ENCODE measurements at places on chromosomes 3 and 15.

GRCh38 chr3:186785495-186786018, 2.2 kb downstream of the EIF4A2 start:
- no peak for DNase-seq

- no peak for DNase-seq
These were observed 36.5 kb upstream of the DENND4A start for GRCh38 chr15:65828585-65828984.

GRCh38 chr15:61018083-61018482, 211.0 kb downstream of the RORA start:
- DNase-seq = no peak

DNA sequence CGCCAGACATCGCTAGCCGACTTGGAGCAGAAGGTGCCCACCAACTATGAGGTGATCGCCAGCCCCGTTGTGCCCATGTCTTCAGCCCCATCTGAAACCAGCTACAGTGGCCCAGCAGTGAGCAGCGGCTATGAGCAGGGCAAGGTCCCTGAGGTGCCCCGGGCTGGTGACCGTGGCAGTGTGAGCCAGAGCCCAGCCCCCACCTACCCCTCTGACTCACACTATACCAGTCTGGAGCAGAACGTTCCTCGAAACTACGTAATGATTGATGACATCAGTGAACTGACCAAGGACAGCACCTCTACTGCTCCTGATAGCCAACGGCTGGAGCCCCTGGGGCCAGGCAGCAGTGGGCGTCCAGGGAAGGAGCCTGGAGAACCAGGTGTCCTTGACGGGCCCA, 12.9 kb upstream of the APEH start:
- DNase-seq = no peak
